ENCODE measurements at places on chromosomes 12 and 14.

DNA sequence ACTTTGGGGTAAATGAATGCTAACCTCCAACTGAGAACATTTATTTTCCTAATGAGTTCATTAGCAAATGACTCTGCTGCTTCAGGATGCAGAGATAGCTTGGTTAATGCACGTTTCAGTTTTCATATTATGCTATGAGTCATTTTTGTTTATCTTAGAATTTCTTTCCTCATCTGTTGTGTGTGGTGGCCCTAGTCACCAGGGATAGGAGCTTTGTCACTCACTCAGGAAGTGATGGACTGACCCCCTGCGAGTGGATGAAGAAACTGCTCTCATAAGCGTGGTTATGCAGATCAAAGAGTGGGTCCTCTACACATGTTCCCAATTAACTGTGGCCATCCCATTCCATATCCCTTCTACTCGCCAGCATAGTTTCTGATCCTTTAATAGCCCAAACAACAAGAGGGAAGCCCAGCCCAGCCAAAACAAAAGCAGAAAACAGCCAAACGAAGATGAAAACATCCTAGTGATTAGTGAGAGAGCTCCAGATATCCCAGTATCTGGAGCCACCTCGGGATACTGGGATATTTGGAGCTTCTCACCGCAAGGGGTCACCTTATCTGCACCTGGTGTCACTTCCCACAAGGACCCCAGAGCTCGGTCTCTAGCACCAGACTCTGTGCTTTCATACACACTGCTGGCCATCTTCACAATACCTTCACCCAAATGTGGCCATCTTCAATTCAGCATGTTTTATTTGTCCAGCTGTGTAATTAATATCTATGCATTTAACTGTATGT is 8.6 kb downstream of the TC2N start:
- no peak for DNase-seq

DNA sequence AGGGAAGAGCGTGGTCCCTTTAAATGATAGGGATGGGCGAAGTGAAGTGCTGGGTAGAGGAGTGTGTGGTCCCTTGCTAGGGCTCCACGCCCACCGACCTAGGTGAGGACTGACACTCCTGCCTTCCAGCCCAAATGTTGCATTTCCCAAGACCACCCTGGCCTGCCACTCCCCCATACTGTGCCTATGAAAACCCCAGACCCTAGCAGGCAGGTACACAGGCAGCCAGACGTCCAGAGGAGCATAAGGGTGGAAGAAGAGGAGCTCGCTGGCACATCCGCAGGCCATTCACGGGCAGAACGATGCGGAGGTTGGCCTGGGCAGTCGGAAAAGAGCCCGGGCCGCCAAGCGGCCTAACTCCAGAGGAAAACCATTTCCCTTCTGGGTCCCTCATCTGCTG is 817 bp upstream of the IPO8 start:
- no peak for DNase-seq

DNA sequence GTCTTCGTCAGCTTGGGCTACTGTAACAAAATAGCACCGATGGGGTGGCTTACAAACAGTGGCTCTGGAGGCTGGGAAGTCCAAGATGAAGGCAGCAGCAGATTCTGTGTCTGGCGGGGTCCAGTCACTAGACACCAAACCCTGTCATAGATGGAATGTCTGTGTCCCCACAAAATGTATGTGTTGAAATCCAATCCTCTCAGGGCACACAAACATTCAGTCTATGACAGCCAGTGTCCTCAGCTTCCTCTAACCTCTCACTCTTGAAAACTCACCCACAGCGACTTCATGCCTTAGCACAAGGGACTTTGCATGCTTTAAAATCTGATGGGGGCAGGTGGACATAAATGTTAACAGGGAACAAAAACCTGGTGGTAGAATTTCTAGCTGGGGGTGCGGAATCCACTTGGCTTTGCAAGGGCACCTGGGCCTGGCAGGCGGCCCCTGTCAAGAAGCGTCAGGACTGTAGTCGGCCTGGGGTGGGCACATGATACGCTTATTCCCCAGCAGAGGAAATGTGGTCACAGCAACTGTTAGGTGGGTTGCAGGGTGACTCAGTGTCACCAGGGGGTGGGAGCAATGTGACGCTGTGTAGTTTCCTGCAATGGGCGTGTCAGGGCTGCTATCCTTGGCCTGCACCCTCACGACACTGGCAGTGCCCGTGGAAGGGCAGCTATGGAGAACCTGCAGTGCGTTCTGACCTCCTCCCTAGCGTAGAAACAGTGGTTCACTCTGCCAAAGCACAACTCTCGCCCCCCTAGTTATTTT is 17.7 kb downstream of the RIN3 start:
- DNase-seq: no peak

DNA sequence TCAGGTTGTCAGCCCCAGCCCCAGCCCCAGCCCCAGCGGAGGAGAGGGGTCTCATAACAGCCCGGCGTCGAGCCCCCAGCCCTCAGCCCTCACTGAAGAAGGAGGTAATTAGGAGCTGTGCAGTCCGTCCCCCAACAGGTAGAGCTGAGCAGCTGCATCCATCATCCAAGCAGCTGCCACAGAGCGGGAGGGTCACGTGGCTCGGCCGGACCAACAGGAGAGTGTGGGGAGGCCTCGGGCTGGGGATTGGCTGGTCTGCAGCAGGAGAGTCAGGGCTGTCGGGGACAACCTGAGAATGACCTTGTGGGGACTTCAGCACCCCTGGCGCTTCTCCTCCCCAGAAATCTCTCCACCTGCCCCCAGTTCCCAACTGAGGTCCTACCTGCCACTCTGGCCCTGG is 29.6 kb downstream of the SMUG1 start:
- peak; percentile 41 for DNase-seq

DNA sequence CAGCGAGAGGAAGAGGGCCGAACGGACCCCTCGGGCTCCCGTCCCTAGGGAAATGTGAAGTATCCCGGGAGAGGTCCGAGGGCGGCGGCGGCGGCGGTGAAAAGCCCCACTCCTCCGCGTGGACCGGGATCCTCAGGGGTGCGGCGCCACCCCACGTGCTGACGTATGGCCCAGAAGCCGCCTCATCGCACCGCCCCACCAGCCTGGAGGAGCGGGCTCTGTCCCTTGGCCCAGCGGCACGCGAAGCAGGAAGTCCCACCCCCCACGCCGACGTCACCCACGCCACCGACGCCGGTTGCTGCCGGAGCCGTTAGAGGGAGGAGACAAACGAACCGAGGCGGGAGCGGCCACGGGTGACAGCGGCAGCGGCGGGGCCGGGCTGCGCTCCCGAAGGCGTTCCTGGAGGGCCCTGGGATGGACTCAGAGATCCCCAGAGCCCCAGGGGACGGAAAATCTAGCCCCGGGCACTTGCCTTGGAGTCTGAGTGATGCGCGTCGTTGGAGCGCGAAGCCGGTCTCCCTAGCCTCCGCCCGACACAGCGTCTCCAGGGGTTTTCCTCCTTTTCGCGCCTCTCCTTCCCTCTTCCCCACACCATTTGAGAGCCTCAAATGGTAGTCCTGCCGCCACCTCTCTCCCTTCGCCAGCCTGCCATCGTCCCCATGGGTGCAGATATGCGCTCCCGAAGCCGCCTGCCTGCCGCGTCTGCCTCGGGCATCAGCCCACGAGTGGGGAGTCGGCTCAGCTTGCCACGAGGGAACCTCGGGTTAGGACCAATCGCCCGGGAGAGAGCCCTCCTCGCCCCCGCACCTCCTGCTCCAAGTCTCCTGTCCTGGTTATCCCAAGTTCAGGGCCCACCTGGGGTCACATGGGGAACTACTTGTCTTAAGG is at the start of gene CEP83:
Gene CEP83 (minus strand): TSS at position 140 of the 888 bp plus-strand sequence. CDS start 47,377 bp downstream, outside the sequence.
- peak; percentile 73 for DNase-seq

DNA sequence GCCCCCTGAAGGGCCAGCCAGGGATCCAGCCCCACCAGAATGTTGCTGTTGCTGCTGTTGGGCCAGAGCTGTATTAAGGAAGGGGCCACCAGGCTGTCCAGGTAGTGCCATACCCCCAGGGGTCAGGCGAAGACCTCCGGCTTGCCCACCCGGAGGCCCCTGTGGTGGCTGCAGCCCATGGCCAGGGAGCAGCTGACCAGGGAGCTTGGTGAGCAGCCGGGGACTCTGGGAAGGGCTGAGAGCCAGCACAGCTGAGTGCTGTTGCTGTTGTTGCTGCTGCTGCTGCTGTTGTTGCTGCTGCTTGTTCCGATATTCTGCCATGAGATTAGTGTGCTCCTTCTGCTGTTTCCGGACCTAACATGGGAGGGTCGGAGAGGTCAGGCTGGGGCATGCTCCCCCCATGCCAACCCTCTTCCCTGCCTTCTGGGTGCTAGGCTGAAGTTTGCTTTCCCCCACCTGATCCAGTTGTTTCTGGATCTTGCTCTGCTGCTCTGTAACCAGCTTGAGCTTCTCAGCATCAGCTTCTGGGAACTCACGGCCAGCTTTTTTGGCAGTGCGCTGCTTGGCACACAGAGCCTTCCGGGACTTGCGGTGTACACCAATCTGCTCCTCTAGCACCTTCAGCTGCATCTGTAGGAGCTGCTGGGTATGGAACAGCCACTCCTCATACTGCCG is 15.2 kb upstream of the PRKAG1 start:
- DNase-seq: no peak

DNA sequence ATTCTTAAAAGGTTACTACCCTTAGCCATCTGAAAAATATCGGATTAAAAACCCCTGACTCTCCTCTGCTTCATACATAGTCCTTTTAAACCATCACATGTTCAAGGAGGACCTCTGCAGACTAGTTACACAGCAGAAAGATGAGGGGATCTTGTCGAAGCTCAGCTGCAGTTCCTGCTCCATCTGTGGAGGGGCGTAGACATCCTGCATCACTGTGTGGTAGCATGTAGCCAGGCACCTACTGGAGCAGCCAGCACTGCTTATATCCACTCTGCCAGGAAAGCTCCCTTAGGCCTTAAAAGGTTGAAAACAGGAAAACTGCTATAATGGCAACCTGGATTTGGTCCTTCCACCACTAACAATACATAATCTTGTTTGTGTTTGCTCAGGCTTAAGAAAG is 57.6 kb upstream of the STRN3 start:
- no peak for DNase-seq

DNA sequence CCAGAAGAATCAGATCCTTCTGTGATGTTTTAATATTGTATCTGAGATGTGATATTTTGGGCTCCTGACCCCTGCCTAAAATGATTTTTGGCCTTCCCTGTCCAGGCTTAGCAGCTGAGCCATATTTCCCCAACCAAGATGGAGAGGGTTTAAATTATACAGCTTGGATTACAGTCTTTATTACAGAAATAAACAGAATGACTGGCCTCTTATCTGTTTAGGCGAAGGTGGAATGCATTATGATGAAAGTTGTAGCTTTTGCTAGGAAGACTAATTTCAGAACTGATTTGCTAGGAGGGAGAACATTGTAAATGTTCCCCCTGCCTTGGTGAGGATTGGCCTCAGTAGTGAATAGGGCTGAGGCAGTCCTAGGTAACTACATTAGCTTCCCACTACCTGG is 23.3 kb downstream of the BMAL2 start:
- no peak for DNase-seq

- DNase-seq: no peak
These were observed 68.5 kb upstream of the FUT8 start for GRCh38 chr14:65344011-65344410.

DNA sequence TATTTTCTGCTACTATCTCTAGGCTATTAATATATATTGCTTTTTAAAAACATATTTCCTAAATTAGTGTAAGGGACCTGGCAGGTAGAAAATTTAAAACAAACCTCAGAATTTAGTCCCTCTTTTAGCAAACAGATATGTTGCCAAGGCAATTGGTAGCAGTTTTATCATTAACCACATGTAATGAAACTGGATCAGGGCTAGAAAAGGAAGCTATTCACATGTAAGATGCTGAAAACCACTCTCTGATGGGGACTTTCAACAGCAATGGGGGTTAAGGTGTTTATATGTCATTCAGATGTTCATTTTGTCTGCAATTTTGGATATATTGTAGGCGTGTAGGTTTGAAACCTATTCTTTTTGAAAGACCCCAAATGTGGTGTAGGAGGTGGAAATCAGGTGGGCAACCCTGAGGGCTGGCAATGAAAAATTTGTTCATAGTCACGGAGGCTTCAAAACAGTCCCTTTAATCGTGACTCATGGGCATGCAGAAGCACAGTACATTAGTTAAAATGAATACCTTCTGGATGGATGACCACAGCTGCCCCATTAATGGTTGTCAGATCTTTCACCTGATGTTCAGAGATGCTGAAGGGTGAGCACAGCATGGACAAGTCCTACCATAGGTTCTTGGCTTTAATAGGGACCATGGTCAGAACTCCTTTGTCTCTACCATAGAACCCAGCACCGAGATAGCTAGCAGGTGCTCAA is 5.9 kb upstream of the PKP2 start:
- DNase-seq: no peak

- DNase-seq: no peak
These were observed 233.3 kb upstream of the PPFIA2 start for GRCh38 chr12:81992461-81992860.

DNA sequence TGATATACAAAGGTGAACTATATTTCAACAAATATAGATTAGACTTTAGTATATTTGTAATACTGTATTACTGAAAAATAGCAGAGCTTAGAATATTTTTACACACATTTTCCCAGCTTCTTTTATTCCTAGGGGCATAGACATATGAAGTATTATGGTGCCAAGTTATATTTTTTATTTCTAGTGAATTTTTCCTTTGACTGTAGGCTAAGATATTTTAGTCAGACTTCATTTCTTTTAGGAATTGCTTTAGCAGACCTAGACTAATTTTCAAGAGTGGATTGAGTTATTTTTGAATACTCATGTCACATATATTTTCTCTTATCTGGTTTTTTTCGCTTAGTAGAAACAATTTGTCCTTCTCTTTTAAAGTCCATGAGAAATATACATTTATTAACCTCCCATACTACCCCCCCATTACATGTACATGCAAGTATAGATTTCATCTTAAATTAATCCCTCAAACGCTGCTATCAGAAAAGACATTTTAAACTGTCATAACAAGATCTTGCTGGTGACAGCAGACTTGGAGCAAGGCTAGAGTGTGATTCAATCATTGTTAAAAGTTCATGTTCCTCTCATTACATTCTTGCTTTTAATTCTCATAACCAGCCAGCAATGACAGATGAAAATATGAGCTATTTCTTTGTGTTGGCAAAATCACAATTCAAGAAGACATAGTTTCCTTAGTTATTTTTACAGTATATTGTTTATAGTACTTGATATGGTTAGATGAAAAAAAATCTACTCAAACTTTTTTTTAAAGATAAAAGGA is 456.1 kb downstream of the AEBP2 start:
- no peak for DNase-seq

GRCh38 chr12:49121047-49121696 is 10.0 kb downstream of the TUBA1B start:
- no peak for DNase-seq

- no peak for DNase-seq
These were observed 67.1 kb downstream of the MON2 start for GRCh38 chr12:62533755-62534107.

- DNase-seq: no peak
These were observed 14.3 kb downstream of the POMT2 start for GRCh38 chr14:77306416-77306815.

GRCh38 chr12:20476551-20476950 is 108.2 kb downstream of the PDE3A start:
- DNase-seq: no peak

GRCh38 chr12:124927201-124928094 is 13.0 kb upstream of the UBC start:
- DNase-seq: no peak

DNA sequence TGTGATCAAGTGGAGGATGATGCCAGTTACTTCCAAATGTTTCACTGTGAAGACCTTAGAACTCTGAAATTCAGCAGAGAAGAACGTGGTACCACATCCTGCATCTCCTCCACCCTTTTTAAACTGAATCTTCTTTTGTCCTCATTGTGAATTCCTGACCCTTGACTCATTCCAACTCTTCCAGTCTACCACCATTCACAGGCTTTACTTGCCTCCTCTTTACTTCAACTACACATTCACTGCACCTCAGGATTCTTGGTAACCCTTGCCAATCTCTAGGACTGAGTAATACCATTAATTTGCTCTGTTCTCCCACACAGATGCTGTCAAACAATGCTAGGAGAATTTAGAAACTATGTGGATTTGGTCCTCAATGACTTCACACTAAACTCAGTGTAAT is 37.3 kb downstream of the PPP1R12A start:
- DNase-seq: no peak
